ENCODE measurements at places on chromosomes 2 and 18.

DNA sequence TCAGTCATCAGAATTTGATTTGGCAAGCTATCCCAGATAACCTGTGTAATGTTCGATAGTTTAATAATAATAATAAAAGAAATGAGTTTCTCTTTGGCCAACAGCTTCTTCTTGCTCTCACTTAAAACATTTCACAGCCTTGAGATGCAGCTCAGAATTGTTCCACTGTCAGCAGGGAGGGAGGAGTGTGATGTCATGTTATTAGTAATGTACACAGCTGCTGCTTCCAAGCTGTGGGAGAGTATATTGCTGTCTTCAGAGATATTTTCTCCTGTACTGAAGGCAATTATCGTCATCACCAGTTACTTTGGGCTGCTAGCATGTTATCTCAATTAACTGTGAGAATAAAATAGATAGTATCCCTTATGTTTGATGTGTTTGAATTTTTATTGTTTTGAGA is 146.9 kb upstream of the MAP3K20 start:
- H3K36me3 ChIP-seq, result no peaks in the 10 kb centered on the region
- no peak overlapping the region for H3K4me3 ChIP-seq
- no peak for DNase-seq
- no peaks in the 10 kb centered on the region for H3K4me1 ChIP-seq
- H3K27me3 ChIP-seq, result no peaks in the 10 kb centered on the region

DNA sequence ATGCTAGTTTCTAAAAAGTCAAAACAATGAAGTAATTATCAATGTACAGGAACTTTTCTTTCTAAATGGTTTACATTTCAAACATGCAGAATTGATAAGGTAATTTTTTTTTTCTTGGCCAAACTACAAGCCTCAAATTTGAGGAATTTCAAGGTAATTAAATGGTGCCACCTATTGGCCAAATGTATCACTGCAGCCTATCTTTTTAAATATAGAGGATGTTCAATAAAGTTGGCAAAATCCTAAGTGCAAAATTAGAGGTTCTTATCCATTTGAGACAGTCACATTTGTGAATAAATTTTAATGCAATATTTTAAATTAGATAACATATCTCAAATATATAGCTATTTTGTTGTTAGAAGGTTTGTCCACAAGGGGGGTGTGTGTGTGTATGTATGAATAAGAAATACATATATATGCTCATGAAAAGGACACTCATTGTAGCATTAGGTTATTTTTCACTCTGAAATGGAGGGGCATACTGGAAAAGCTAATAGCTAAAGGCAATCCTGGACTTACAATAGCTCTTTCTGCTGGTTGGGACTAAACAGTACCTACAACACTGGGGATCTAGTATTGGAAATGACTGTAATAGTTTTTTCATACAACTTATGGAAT is 26.2 kb downstream of the MMADHC start:
- no peaks in the 10 kb centered on the region for H3K4me1 ChIP-seq
- H3K27ac ChIP-seq, result no peak overlapping the region
- H3K4me3 ChIP-seq, result no peak overlapping the region
- no peak for DNase-seq
- H3K36me3 ChIP-seq, result no peaks in the 10 kb centered on the region
- H3K27me3 ChIP-seq, result no peaks in the 10 kb centered on the region

- no peaks in the 10 kb centered on the region for H3K36me3 ChIP-seq
- peaks cover 55% of the 10 kb centered on the region for H3K27me3 ChIP-seq
- H3K4me3 ChIP-seq, result no peak overlapping the region
Measured at GRCh38 chr18:78974115-78974761, 5.4 kb upstream of the SALL3 start.

GRCh38 chr2:2919026-2919425 is 458.6 kb downstream of the EIPR1 start:
- H3K27me3 ChIP-seq, result no peaks in the 10 kb centered on the region
- no peaks in the 10 kb centered on the region for H3K4me1 ChIP-seq
- no peak overlapping the region for H3K27ac ChIP-seq
- no peak overlapping the region for H3K4me3 ChIP-seq
- H3K36me3 ChIP-seq, result no peaks in the 10 kb centered on the region

DNA sequence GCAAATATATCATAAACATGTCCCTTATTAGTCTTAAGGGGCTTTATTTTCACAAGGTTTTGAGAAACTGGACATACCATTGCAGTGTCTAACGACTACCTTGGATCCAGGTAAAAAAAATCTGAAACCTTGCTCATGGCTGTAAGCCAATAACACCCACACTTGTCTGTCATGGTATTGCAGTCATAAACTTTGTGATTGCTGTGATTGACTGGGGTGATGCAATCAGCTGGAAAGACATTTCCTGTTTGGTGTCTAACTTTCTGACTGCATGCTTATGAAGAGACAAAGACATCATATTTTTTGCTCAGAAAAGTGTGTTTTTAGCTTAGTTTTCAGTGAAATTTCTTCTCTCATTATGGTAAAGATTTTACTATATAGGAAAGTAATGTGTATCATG is 635.0 kb downstream of the TSN start:
- DNase-seq, result no peak
- no peaks in the 10 kb centered on the region for H3K36me3 ChIP-seq
- H3K27ac ChIP-seq, result no peak overlapping the region
- no peaks in the 10 kb centered on the region for H3K4me1 ChIP-seq

Data from kidney (tissue), 22 donors.